ENCODE measurements at places on chromosomes 7 and 10.

GRCh38 chr7:119175911-119176627, 951.6 kb downstream of the ANKRD7 start:
- DNase-seq, result no peak

- no peak for DNase-seq
Measured at GRCh38 chr10:37671802-37672201, 185.6 kb downstream of the ZNF248 start.

DNA sequence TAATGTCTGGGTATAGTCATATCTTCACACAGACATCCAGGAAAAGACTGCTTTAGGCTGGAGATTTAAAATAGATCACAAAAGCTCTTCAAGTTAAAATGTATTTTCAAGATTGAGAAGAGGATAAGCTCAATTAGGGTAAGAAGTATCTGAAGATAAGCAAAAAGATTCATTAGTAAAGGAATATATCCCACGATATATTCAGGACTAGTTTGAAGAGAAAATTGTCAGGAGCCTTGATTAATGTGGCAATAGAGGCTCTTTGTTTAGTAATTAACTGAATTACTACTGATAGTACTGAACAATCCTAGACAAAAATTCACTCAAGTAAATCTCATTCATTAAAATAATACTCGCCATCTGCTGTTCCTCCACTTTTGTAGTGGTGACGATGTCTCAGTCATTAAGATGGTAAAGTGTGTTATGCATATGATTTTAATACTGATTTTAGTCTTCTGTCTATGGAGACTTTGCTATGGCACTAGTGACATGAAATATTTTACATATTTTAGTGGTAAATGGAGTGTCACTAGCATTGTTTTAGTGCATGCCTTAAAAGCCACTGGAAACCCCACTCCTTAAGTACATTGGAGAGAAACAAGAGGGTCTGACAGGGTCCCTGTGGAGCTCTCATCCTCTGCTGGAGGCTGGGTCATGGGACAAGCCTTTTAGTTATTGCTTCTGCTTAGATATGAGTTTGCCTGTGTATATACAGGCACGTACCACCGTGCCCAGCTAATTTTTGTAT, 32.8 kb downstream of the INPP5F start:
- DNase-seq, result no peak

DNA sequence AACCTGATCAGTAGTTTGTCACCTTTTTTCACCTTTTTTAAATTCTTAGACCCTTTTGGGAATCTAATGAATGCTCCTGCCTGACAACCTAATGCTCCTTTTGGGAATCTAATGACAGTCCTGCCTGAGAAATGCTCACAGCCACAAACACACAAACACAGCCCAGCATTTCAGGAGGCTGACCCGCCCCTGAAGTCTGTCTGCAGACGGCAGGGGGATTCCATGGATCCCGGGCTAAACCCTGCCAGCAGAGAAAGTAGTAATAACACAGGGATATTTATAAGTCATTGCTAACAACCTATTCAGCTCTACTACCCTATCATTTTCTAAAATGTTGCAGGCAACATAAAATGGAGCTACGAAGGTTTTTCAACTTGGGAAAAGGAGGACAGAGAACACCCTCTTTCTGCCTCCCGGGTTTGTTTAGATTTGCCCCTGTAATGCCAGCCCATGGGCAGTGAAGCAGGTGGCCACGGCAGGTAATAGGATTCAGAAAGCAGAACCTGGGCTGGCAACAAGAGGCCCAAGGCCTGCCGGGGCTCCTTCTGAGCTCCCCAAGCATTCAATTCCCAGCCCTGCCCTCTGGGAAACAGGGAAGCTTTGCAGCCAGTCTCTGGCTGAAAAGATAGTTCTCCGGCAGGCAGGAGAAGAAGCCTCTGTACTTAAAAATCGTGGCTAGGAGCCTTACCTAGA, 65.2 kb downstream of the CREB3L2 start:
- DNase-seq, result no peak

- DNase-seq, result no peak
Measured at GRCh38 chr10:90344226-90344625, 513.6 kb downstream of the HTR7 start.

- no peak for DNase-seq
Measured at GRCh38 chr7:4022265-4022664, 659.8 kb upstream of the FOXK1 start.

GRCh38 chr7:30116771-30117170, 18.0 kb upstream of the MTURN start:
- DNase-seq, result no peak

- no peak for DNase-seq
Measured at GRCh38 chr7:114916261-114916892, 5.5 kb upstream of the MDFIC start.

GRCh38 chr7:123601530-123601929, at the start of gene ASB15:
TSS of gene ASB15 (plus strand) at chr7:123601821. CDS start at chr7:123614503, 12,682 bp downstream.
- no peak for DNase-seq

- no peak for DNase-seq
Measured at GRCh38 chr7:28808796-28809533, 149.2 kb downstream of the TRIL start.

DNA sequence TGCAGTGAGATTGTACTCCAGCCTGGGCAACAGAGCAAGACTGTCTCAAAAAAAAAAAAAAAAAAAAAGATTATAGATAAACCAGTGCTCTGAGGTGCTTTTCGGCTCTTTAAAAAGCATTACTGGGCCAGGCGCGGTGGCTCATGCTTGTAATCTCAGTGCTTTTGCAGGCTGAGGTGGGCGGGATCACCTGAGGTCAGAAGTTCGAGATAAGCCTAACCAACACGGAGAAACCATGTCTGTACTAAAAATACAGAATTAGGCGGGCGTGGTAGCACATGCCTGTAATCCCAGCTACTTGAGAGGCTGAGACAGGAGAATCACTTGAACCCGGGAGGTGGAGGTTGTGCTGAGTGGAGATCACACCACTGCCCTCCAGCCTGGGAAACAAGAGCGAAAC, 6.6 kb upstream of the HNRNPF start:
- DNase-seq, result no peak

DNA sequence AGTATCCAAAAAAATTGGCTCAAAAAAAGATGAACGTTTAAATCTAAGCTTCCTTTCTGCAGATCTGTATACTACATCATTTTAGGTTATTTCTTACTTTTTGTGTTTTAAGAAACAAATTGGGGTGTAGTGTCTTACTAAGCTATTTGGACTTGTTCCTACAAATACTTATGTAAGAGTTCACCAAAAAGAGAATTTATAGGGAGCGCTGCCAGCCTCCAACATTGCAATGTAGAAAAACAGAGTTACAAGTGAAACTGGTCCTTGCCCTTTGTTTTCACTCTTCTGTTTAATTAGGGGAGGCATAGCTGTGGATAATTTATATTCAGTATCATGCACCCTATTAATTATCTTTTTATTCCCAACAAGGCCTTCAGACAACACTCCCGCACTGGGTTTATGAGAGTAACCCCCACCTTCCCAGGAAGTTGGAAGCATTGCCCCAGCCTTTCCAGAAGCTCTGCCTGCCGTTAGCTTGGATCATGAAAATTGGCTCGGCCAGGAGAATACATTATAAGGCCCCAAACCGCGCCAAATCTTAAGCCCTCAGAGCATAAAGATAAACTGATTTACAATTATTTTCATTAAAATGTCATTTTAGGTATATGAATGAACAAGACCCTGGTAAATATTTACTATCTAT, 261.8 kb upstream of the KLF6 start:
- no peak for DNase-seq

DNA sequence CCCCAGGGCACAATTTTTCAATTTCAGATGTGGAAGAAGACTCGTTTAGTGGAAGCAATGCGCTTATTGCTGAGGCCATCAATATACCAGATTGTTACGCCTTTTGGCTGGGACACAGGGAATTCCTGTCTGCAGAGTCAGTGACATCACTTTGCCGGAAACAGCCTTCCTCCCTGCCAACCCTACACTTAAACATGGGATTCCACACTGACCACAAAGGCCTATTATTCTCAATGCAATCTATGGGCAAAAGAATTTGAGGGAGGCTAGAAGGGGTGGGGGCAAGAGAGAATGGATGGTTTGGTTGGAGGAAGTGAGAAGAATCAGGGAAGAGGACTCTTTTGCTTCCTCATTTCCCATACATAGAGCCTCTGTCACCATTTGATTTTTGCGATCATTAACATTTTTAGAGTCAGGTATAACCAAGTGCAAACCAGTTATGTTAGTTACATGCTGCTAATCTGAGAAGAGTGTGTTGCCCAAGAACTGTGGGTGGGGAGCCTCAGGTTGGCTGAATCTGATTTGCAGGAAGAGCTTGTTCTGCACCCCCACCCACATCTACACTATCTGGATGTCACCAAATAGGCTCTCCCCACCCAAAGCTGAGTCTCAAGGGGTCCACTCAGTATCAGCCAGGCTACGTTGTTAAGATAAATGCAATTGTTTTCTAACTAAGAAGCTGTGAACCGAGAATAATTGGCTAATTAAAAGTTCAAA, 58.2 kb downstream of the ENTPD1 start:
- DNase-seq, result no peak

DNA sequence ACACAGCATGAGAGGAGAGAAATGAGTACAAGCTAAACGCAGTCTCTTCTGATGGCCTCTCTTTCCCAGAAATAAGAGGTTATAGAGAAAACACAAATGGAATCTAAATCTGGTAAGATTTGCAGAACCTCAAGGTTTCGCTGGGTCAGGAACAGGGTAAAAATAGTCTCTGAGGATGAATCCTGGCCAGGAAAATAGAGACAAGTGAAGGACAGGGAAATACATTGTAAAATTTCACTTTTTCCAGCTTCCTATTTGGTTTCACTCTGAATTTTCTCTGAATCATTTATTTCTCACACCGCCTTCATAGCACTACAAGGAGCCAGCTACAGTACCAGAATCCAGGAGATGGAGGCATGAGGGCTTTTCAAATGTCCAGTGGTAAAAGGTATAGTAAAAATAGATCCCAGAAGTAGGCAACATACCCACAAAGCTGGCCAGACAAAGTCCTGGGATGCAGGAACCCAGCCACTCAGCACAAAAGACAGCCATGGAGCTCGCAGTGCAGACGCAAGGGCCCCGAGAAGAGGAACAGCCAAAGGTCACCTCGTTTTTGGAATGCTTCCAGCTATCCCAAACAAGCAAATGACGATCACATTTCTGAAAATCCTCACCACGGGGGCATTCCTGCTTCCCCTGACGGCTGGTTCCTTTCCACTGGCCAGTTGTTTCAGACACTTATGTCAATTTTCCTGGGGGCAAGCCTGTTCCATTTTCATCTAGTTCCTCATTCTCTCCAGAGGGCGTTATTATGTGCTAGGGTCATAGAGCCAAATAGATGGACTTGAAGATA, 21.5 kb upstream of the IKZF1 start:
- DNase-seq, result no peak

DNA sequence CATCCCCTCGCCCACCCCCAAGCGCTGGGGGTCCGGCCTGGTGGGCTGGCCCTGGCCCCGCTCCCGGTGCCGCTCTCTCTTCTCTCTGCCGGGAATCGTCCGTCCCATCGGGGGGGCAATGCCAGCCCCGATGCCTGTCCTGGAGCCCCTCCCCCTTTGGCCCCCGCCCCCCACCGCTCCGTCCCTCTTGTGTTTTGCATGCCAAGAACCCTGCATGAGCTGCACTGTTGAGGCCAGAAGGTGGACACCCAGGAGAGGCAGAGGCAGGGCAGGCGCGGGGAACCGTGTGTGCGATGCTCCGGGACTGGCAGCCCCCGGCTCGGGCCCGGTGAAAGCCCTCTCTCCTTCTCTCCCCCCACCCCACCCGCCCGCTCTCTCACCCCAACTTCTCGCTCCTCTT, 22.1 kb upstream of the HSPB1 start:
- no peak for DNase-seq

- DNase-seq, result no peak
Measured at GRCh38 chr7:108014747-108015682, 12.1 kb upstream of the LAMB1 start.

Data from activated naive CD4-positive, alpha-beta T cell (primary cell).